Activated T-cell treated with anti-CD3 and anti-CD28 coated beads, Interleukin-2, amount 50 U/mL, for 72 hours (primary cell): ENCODE measurements at places on chromosomes 13 and 19.
A peak's percentile ranks its signal among the peaks of the same experiment; 100 is the strongest.

DNA sequence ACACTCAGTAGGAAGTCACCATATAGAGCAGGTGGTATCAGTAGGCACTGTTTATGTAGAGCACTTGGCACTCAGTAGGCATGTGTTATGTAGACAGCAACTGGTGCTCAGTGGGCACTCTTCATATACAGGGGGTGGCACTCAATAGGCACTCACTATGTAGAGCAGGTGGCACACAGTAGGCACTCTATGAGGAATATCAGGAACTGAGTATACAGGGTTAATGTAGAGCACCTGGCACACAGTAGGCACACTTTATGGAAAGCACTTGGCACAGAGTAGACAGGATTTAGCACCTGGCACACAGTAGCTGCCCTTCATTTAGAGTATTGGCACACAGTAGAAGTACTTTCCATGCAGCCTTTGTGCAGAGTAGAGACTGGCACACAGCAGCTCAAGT is 1.1 kb upstream of the CYP4F3 start:
- DNase-seq, result no peak

DNA sequence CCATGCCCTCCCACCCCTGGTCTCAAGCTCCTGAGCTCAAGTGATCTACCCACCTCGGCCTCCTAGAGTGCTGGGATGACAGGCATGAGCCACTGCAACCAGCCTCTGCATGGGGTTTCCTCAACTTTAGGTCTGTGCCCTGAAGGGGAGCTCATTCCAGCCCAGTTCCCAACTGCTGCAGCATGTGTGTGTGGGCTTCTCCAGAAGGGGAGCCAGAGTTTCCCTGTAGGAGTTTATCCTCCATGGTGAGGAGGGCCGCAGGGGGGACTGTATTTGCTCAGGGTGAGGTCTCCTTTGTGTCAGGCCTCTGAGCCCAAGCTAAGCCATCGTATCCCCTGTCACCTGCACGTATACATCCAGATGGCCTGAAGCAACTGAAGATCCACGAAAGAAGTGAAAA is 11.3 kb upstream of the ZNF808 start:
- no peak for DNase-seq

DNA sequence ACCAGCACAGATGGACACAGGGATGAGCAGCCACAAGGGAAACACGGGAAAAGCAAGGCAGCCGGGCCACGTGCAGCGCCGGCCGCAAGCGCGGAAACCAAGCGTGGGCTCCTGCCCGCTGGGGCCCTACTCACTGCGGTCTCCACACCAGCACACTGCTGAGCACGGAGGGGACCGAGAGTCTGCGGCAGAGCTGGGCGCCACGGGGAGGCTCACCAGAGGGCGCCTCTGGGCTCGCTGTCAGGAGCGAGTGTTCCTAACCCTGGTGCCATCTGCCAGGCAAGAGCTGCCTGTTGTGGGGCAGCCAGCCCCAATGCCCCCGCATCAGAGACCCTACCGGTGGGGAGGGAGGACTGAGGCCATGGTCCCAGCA is 26.5 kb downstream of the MPND start:
- peak; percentile 85 for DNase-seq

DNA sequence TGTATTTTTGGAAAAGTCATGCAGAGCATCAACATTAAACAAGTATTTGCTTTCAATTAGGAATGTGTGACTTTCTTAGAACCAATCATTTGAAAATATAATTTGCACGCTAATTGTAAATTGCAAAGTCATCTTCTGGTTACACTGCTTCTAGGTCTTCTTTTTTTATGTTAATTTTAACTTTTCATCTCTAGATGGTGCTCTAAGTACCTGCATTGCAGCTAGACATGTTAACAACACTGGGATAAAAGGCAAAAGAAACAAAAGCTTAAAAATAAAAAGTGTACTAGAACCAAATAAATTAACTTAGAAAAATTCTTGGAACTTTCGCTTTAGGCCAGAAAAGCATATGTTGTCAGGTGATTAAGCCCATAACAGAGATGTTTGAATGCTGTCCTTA is 2758.2 kb downstream of the PCDH9 start:
- no peak for DNase-seq

- DNase-seq, result no peak
These were observed 737.7 kb downstream of the PCDH9 start for GRCh38 chr13:66492479-66492878.
